ENCODE measurements at places on chromosomes 2 and 18.
A peak's percentile ranks its signal among the peaks of the same experiment; 100 is the strongest.

DNA sequence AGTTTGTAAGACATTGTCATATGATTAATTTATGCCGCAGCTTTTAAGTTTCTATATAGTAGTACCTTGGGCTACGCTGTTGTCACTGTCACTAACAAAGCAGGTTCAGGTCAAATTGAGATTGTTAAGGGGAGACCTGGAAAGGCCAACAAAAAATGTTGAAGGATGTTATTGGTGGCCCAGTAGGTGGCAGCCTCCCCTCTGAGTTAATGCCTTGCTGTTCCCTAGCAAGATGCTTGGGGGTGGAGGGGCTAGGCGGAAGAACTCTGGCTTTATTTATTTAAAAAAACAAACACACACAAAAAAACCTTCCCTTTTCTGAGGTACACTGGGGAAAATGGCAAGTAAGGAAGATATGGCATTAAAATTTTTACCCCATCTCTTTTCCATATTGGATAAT, 128.3 kb upstream of the ATP5MC3 start:
- no peak for DNase-seq

- peak; percentile 88 for DNase-seq
These were observed at the start of gene PTPRN for GRCh38 chr2:219309278-219309677. Gene PTPRN, minus strand, starts transcription at chr2:219309401. Its CDS starts 69 bp downstream, at chr2:219309332.

GRCh38 chr2:162967811-162968210, 129.2 kb upstream of the KCNH7 start:
- DNase-seq, result no peak

GRCh38 chr2:173252581-173252980, 102.1 kb upstream of the CDCA7 start:
- DNase-seq, result no peak

- DNase-seq, result no peak
These were observed 40.5 kb downstream of the RDH14 start for GRCh38 chr2:18519914-18520450.

DNA sequence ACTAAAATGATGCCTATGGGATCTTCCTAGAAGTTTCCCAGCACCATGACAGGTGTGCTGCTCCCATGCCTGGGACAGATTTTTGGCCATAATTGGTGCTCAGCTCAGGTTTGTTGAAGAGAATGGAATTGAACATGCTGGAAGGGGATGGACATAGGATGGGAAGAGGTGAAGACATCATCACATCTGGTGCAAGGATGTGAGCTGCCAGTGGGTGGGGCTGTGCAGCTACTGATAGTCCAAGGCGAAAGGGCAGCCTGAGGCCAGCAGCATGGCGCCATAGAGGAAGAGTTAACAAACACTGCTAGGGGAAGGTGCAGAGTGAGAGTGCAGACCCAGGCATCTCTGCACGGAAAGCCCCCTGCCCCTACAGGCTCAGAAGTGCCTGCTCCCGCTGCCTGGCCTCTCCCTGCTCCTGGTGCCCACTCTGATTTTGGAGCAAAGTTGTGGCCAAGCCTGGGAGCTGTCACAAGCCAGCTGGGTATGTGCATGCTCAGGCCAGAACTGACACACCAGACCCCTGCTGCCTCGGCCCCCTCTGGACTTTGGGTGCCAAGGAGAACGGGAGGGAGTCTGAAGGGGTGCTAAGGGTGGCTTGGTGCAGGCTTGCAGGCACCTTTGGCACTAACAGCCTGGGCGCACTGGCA, 178.6 kb downstream of the ZBTB7C start:
- DNase-seq, result peak; percentile 52

GRCh38 chr18:21203542-21204241, 38.3 kb upstream of the GREB1L start:
- DNase-seq, result no peak

- no peak for DNase-seq
These were observed 959.6 kb upstream of the SLC39A10 start for GRCh38 chr2:194697439-194697838.

GRCh38 chr2:165793161-165793778, 777 bp downstream of the GALNT3 start:
- DNase-seq, result no peak

DNA sequence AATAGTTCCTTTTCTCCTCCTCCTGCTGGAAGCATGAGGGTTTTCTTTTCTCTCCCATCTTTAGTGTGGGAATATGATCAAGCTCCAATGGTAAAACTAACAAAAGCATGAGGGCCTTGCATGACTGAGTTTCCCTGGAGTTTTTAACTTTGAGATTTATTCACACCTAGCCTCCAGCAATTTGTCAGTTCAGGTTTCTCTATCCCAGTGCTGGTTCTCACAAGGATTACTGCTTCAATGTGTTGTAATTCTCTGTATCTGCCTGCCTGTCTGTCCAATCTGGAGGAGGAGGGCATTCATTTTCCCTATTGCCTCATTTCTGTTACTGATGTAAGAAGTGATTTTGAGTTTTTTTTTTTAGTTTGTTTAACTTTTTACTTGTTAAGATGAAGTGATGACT, 57.6 kb upstream of the RPRM start:
- no peak for DNase-seq

DNA sequence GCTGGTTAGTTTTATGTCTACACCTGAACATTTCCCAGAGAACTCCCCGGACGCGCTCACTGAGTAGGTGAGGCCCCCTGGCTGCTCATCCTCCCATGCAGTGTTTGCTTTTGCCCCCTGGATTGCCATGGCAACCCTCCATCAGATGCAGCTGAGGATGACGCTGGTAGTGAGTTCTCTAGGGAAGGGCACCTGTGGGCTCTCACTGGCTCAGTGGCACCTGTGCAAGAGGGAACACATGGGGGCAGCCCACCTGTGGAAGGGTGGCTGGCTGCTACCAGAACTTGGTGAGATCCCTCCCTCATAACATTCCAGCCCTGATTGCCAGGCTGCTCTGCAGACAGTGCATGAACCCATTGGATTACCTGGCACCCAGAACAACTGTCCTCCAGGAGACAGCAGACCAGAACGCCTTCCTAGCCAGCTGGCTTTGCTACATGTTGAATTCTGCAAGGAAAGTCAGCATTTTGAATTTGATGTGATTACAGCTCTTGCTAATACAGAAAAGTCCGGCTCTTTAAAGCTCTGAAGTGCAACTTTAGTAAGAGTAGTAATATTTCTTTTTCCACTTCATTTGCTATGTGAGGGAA, 21.7 kb downstream of the COA5 start:
- DNase-seq, result no peak

GRCh38 chr2:10196110-10196892, 73.8 kb downstream of the RRM2 start:
- DNase-seq, result no peak

DNA sequence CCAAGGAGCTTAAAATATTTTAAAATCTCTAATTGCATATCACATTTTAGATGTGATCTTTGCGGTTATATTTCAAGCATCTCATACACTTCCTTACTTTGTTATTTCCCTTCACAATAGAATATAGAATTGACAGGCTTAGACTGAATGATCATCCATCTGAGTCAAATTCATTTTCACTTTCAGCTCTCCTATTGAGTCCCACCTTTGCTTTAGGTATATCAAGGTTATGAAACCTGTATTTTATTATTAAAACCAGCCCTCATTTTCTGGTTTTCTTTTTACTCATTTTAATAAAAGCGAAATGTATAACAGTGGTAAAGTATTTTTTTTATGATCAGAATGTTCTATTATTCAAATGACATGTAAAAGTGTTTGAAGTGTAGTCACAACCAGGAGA, 162.9 kb upstream of the KYNU start:
- no peak for DNase-seq

DNA sequence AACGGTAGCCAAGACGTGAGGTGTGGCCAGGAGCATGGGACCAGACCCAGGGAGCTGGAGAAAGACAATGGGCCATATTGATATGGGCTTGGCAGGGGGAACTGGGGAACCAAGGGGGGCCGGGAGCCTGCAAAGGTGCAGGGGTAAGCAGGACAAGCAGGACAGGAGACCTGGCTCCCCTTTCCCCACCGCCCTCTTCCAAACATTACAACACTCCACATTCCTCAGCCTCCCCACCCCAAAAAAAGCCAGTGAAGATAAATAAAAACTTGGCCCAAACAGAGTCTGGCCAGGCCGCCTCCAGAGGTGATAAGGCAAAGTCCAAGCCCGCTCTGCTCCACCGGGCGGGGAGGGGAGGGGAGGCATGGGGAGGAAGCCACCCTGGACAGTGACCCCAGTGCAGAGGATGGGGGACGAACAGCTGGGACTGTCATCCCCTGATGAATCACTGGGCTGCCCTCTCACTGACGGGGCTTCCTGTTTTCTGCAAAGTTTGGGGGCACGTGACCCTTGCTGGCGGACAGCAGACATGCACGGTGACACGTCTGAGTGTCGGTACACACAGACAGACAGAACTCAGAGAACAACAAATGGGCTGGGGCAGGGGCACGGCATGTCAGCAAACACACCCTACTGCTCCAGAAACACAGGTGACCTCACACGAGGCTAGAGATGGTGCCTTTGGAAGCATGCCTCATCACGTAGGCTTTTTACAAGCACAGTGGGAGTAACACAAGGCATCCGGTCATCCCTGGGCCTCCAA, 100.2 kb downstream of the TNS1 start:
- DNase-seq, result no peak

GRCh38 chr2:186576614-186577013, 13.2 kb upstream of the ITGAV start:
- no peak for DNase-seq

DNA sequence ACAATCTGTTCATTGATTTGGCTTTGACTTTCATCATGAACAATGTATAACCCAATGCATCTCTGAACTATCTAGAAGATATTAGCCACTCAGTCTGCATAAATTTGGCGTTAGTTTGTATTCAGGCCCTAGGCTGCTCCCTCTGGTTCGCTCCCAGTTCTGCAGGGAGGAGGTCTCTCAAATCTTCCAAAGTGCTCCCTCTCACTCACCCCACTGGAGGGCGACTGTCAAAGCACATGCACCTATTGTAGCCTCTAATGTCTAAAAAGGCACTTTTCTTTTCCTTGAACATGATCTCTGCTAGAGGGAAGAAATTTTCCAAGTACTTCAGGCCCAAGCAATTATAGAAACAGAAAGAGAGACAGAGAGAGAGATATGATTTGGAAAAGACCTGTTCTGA, 291.5 kb downstream of the TDRD15 start:
- no peak for DNase-seq

DNA sequence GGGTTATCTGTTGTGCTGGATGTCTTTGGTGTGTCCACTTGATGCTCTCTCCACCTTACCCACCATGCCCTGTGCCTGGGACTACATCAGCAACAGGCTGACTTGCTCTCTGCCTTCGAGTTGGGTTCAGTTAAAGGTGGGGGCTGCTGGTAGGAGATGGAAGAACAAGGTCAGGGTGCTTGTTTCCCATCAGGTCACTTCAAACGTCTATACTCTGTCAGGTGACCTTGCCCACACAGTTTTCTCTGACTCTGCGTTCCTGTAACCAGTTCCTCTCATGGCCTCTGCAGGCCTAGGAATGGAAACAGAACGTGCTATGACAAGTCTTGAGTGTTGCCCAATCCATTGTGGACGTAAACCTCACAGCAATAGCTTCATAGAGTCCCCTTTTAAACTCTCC, 38.4 kb upstream of the PAPOLG start:
- no peak for DNase-seq

- no peak for DNase-seq
These were observed 171.2 kb downstream of the TMEM247 start for GRCh38 chr2:46650556-46651001.

- DNase-seq, result no peak
These were observed 1128.2 kb downstream of the BCL11A start for GRCh38 chr2:59425247-59425646.

DNA sequence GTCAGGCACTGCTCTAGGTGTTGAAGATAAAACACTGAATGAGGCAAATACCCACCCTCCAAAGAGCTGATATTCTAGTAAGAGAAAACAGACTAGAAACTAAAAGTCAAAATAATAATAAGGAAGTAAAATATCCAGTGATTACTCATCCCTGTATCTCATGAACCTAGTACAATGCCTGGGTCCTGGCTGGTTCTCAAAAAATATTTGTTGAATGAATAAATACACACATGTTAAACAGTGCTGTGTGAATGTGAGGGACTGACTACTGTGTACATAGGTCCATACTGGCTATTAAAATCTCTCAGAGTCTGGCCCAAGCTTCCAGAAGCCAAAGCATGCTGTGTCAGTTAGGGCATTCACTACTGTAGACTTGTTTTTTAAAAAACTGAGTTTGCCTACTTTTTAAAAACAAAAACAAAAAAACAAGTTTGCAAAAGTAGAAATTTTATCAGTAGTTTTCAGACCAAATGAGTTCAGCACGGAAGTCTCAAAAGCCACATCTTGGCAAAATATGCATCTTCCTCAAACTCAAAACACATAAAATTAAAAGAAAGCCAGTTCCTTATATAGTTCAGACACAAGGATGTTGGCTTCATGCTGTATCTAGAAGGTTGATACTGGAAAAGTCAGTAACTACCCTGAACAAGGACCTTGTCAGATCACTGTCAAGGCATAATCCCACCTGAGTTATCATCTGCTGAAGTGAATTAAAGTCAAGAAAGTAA, 136.2 kb downstream of the THADA start:
- no peak for DNase-seq

GRCh38 chr2:207621501-207622039, 3.6 kb downstream of the METTL21A start:
- no peak for DNase-seq

DNA sequence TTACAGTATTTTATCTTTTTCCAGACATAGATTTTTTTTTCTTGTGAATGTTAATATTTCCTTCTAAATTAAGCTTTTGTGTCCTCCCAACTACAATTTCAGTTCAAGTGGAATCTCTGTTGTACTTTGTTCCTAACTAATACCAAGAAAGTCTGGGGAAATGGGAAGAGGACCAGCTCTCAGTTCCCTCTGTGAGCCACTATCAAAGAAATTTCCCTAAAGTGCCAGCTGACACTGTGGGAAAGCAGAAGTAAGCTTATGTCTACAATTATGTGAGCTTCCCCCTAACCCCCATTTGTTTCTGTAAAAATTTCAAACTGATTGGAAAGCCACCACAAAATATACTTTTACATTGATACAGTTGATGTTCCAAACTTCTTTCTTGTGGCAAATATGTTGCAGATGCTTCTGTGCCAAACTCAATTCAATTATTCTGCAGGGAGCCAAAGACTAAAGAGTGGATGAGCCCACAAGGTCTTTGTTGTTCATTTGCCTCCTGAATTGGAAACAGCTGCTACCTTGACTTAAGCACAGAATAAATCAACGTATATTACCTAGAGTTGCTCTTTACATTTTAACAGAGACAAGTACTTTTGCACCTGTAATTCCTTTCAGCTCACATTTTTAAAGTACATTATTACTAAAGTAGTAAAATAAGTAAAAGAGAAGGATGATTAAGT, 306.6 kb downstream of the PTH2R start:
- no peak for DNase-seq

- no peak for DNase-seq
These were observed 4.1 kb downstream of the RAPGEF4 start for GRCh38 chr2:172739661-172740266.

GRCh38 chr2:26687328-26687727, 5.2 kb upstream of the KCNK3 start:
- DNase-seq, result no peak

- no peak for DNase-seq
These were observed 42.6 kb downstream of the NEB start for GRCh38 chr2:151691631-151692030.

GRCh38 chr2:29420999-29421782, 306.0 kb downstream of the CLIP4 start:
- DNase-seq, result no peak

GRCh38 chr2:117980783-117981676, 32.8 kb downstream of the CCDC93 start:
- DNase-seq, result no peak
